COLO829 (cell line): ENCODE measurements at places on chromosomes 12 and 14.
A peak's percentile ranks its signal among the peaks of the same experiment; 100 is the strongest.

GRCh38 chr14:28656704-28657255 lies 109.8 kb upstream of the FOXG1 start:
- no peak for DNase-seq

DNA sequence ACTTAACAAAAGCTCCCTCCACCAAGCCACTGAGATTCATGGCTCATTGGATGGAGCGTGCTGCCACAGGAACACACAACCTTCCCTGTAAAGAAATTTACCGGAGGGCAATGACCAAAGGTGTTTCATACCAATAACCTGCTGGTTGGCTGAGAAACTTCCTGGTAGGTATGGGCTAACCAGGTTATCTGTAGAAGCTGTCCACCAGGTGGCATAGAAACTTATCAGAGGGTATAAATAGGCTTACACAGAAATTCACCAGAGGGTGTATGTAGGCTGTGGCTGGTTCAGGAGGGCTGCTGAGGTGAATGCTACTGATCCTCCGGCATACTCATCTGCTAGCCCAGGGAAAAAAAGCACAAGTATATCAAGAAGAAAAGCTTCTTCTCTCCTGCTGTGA lies 27.1 kb upstream of the MTERF2 start:
- DNase-seq: no peak

DNA sequence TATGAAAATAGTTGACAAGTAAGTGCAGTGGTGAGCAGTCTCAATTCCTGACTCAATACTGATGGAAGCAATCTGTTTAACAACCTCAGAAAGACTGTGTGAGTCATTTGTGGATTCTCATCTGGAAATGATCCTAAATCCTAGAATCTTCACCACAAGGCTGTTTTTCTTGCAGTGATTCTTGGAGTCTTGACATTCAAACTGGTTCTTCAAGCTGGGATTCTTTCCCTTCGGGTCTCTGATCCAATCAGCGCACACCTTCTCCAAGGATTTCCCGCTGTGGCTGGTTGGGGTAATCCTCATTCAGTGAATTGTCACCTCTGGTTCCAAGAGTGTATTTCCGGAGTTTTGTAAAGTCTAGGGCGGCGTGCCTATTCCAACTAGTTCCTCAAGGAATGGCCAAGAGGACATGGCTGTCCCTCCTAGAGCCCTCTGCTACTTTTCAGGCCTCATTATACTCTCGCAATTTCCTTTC lies 37.7 kb upstream of the FOXJ2 start:
- peak; percentile 20 for DNase-seq

GRCh38 chr14:102903889-102904512 lies 18.5 kb upstream of the AMN start:
- no peak for DNase-seq

- DNase-seq: no peak
Observed at GRCh38 chr12:3071107-3071506, 6.1 kb upstream of the TSPAN9 start.
